Naive thymus-derived CD8-positive, alpha-beta T cell (primary cell): ENCODE measurements at places on chromosomes 7 and 10.

- no peak for DNase-seq
Observed at GRCh38 chr10:5484205-5484604, 15.2 kb downstream of the CALML5 start.

DNA sequence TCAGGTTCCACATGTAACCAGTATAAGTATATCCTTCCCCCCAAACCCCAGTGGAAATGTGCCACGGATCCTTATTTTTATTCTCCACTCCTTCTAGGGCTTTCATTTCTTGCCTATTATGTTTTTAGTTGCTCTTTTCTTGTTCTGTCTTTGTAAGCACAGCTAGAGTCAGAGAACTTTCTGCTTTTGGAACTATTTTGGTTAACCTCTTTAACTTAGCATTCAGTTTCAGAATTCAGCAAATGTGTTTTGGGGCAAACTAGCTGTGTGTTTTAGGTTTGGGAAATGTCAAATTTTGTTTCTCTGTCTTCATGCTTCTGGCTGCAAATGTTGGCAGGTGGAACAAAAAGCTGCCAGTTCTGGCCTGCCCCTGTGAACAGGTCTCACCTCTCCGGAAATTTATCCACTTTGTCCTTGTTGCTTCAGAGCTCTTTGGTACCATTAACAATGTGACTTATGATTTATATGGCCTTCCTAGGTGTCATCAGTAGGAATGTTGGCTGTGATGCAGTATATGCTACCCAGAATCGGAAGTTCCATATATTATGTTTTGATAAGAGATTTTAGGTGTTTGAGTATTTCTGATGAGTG lies 156.1 kb downstream of the ADK start:
- no peak for DNase-seq

DNA sequence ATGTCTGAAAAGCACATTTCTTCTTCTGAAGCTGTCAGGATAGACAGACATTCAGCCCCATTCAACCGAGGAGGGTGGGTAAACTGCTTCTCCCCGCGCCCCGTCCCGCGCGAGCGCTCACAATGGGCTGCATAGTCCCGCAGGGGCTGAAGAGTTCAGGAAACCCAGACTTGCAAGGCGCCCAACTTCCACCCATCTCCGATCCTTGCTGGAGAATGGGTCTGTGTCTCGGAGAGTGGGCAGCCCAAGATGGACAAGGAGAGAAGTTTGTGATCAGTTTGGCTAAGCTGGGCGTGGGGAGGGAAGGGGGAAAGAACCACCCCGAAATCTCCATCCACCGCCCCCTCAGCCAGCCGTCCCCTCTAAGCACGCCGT lies 686 bp downstream of the AASS start:
- DNase-seq = no peak

DNA sequence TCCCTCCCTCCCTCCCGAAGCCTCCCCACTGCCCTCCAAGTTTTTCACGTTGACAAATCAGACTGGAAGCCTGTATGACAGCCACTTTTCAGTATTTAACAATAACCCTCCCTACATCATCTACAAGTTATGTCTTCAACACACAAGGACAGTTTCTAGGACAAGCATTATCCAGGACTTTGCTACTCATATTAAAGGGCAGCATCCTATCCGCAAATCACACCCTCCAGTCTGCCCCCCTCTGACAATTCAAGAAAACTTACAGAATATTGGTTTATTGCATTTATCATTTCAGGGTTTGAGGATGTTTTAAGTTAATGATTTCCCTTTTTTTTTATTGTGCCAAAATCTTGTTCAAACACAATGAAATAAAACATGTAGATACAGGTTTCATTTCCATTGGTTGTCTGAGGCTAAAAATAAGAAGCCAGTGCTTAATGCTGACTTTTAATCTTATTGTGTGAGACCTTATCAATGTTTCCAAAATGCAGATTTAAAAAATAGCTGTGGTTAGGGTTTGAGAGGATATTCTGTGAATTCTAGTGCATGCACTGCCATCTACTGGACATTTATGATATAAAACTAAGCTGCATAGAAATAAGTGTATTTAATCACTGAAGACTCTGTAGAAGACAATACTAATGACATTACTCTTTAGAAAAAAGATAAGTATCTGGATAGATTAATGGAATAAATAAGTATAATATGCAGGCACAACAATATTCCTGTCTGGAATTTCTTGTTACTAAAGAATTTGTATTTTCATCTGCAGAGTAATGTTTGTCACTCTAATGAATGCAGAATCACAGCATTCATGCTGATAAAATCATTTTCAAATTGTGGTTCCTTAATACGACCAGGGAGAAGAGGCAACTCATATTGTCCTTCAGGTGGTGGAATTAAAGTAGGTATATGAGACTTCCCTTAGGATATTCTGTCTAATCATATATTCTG lies 64.1 kb downstream of the CAV1 start:
- no peak for DNase-seq

DNA sequence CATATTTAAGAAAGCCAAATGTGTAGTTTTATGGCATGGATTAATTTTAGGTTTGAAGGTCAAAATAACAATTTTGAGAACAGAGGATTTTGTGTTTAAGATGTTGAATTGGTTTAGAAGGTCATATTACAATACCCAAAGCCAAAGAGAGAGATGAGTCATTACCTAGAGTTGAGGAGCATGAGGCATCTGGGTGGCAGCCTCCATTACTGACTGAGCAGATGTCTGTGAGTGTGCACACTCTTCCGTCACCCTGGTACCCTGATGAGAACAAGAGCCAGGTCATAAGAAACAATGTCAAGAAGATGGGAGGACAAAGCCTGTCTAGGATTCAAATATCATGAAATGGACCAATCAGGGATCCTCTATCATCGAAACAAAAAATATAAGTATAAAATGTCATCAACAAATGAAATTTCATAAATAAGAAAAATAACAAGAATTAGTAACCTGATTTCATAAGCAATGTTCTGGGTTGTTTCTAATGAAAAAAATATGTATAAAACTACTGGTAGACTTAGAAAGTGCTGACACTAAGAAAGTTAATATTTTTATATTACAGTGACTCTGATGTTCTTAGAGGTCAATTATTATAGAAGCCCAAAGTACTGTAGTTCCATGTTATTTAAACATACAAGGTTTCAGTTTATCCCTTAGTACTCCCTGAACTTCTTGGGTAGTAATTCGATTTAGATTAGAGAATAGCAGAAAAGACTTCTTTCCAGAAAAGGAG lies 20.0 kb downstream of the CUBN start:
- DNase-seq = no peak
